Naive thymus-derived CD8-positive, alpha-beta T cell (primary cell): ENCODE measurements at places on chromosomes 12 and 14. TPM values are rescaled to one million over a fixed set of nuclear protein-coding genes. Genes with fewer than 3 reads are reported as not detected.

The NANOG gene
- not detected for total RNA-seq

The CLBA1 gene
- 2.4 TPM for total RNA-seq

The CD27 gene
- total RNA-seq, result 149 TPM

The NKX2-1 gene
- total RNA-seq, result not detected

The TMEM229B gene
- 25.6 TPM for total RNA-seq

The RASSF8 gene
- total RNA-seq, result not detected

DNA sequence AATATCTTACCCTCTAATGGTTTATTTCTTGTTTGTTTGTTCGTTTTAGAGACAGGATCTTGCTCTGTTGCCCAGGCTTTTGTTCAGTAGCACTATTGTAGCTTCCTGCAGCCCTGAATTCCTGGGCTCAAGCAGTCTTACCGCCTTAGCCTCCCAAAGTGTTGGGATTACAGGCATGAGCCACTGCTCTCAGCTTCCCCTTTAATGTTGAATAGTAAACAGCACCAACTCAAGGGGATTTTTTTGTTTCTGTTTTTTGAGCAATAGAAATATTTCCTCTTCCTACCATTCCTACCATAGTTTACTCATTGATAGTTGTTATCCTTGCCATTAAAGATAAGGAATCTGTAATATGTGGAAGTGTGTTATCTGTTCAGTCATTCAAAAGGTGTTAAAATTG lies 10.7 kb downstream of the ARID4A start:
- peaks cover 5% of the 10 kb centered on the region for H3K36me3 ChIP-seq
- H3K4me1 ChIP-seq, result peaks cover 25% of the 10 kb centered on the region
- H3K27me3 ChIP-seq, result no peaks in the 10 kb centered on the region
- H3K27ac ChIP-seq, result peak overlapping the region; percentile 21

GRCh38 chr12:6917491-6918231 lies 3.3 kb downstream of the ENO2 start:
- no peak overlapping the region for H3K27ac ChIP-seq
- H3K27me3 ChIP-seq, result no peaks in the 10 kb centered on the region
- peaks cover 3% of the 10 kb centered on the region for H3K36me3 ChIP-seq
- peaks cover 55% of the 10 kb centered on the region for H3K4me1 ChIP-seq

- peaks cover 90% of the 10 kb centered on the region for H3K36me3 ChIP-seq
- no peak for DNase-seq
- peak overlapping the region; percentile 77 for H3K27ac ChIP-seq
- H3K4me3 ChIP-seq, result peak overlapping the region; percentile 100
Measured at GRCh38 chr14:21264025-21264801, 5.0 kb downstream of the HNRNPC start.

DNA sequence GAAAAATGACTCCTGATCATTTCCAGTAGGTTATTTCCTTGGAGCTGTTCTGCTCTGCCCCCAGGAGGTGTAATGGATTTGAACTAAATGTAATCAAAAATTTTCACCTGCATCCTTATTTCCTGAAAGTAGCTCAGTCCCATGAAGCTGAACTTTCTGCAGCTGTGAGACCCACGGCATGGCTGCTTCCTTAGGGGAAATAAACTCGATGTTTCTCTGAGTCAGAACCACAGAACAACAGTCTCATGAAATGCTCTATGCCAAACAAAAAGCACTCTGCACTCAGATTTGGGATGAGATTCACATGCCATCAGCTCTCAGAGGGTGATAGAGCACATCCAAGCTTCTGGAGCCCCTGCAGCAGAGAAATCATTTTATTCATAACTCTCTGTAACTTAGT lies 224.1 kb upstream of the PLEKHG7 start:
- H3K27me3 ChIP-seq, result no peaks in the 10 kb centered on the region
- peaks cover 5% of the 10 kb centered on the region for H3K36me3 ChIP-seq
- H3K4me3 ChIP-seq, result no peak overlapping the region
- no peak overlapping the region for H3K27ac ChIP-seq

DNA sequence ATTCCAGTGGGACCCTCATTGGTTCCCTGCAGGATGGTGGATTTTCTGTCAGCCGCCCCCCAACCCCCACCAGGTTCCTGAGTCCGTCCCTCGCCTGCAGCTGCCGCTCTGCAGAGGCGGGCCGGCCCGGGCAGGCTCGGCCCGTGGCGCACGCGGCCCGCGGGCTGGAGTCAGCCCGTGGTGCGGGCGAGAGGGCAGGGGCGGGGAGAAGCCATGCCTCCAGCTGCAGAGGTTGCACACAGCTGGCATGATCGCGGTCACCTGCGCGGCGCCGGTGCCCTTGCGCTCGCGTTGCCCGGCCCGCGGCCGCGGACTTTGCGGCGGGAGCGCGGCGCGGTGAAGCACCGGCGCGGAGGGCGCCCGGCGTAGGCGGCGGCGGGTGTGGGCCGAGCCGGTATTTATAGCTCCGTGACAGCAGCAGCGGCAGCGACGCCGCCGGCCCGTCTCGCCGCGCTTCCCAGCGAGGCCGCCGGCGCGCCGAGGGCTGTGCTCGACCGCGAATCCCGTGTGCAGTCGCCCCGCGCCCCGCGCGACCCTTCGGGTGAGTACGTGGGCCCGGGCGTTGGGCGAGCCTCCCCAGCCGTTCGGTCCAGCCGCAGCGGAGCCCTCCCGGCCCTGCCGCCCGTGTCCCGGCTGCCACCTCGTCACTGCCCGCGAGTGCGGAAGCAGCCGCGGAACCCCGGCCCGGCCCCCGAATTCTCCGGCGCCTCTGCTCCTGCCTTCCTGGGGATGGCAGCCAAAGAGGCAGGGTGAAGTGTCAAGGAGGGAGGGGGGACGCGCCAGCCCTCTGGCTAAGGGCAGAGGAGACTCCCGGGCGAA lies at the start of gene TMEM117:
TMEM117 (plus strand) TSS at position 426 of the 819 bp plus-strand sequence.
- H3K27me3 ChIP-seq, result no peaks in the 10 kb centered on the region
- H3K36me3 ChIP-seq, result no peaks in the 10 kb centered on the region
- peak; percentile 62 for DNase-seq
- H3K4me3 ChIP-seq, result peak within 1 kb of the TSS; percentile 89
- H3K27ac ChIP-seq, result peak within 1 kb of the TSS; percentile 87

- peaks cover 19% of the 10 kb centered on the region for H3K4me1 ChIP-seq
- no peak for DNase-seq
- no peaks in the 10 kb centered on the region for H3K36me3 ChIP-seq
Measured at GRCh38 chr12:110277530-110278254, 3.4 kb upstream of the ATP2A2 start.

- DNase-seq, result no peak
- no peak overlapping the region for H3K4me3 ChIP-seq
- no peaks in the 10 kb centered on the region for H3K36me3 ChIP-seq
- H3K4me1 ChIP-seq, result peaks cover 22% of the 10 kb centered on the region
Measured at GRCh38 chr14:66495218-66496098, 9.3 kb downstream of the CCDC196 start.

- H3K4me1 ChIP-seq, result peaks cover 16% of the 10 kb centered on the region
- H3K4me3 ChIP-seq, result no peak overlapping the region
- no peaks in the 10 kb centered on the region for H3K27me3 ChIP-seq
- peaks cover 26% of the 10 kb centered on the region for H3K36me3 ChIP-seq
- DNase-seq, result no peak
- H3K27ac ChIP-seq, result no peak overlapping the region
Measured at GRCh38 chr14:65637780-65638179, 225.2 kb downstream of the FUT8 start.

DNA sequence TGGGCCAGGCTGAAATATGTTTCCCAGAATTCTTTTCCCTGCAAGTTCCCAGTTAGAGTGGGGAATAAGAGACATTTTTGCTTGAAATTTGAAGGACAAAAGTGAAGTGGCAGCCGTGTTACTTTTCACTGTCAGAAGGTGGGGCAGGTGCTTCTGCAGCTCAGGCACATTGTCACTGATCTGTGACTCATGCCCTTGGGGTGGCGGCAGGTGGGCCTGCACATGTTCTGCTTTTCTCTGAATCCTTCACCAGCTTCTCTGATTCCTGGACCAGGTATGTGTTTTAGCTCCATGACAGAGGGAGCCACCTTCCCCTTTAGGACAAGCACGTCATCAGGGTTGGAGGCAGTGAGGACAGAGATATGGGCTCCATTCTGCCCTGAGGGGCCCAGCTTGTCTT lies 11.7 kb upstream of the KCNA5 start:
- no peak overlapping the region for H3K4me3 ChIP-seq
- DNase-seq, result no peak
- H3K27me3 ChIP-seq, result peaks cover 8% of the 10 kb centered on the region
- no peaks in the 10 kb centered on the region for H3K4me1 ChIP-seq
- no peak overlapping the region for H3K27ac ChIP-seq
- H3K36me3 ChIP-seq, result no peaks in the 10 kb centered on the region

GRCh38 chr14:95056476-95056875 lies 100.9 kb downstream of the DICER1 start:
- H3K4me1 ChIP-seq, result peaks cover 10% of the 10 kb centered on the region
- no peak for DNase-seq
- H3K4me3 ChIP-seq, result no peak overlapping the region
- H3K27me3 ChIP-seq, result no peaks in the 10 kb centered on the region

DNA sequence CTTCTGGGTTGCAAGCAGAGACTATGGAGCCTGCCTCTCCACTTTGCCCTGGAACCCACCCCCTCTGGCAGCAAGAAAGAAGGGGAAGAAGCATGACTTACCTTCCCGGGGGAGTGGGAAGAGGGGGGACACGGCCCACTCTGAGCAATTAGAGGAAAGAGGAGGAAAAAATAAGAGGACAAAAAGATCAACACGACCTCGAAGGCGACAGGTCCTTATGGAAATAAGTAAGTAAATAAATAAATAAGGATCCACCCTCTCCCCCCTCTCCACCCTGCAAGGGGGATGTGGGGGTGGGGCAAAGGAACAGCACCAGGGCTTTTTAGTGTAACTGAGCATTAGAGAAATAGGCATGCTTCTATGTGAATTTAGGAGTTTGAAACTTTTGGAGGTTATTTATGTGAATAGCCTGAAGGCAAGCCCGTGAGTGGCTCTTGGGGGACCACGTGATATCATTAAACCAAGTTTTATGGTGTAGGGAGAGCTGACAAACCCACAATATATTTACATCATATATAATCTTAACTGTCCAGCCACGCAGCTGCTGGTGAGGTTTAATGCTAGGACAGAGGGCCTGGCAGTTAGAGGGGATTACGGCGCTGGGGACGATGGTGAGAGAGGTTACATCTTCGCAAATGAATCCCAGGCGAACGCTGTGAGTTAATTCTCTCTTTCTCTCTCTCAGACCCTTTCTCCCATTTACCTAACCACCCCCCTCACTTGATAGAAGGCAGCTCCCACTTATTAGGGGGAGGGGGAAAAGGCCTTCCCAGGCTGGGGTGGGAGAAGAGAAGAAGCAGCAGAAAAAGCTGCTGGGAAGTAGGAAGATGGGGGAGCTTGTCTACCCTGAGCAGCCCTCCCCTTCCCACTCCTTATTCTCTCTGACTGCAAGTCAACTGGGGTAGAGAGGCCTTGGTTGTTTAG lies 4.8 kb downstream of the HOXC5 start:
- no peak overlapping the region for H3K4me3 ChIP-seq
- peaks cover 96% of the 10 kb centered on the region for H3K27me3 ChIP-seq
- no peaks in the 10 kb centered on the region for H3K36me3 ChIP-seq
- DNase-seq, result no peak
- peaks cover 16% of the 10 kb centered on the region for H3K4me1 ChIP-seq

- H3K27me3 ChIP-seq, result peaks cover 6% of the 10 kb centered on the region
- H3K36me3 ChIP-seq, result no peaks in the 10 kb centered on the region
- no peak overlapping the region for H3K4me3 ChIP-seq
- H3K27ac ChIP-seq, result no peak overlapping the region
- H3K4me1 ChIP-seq, result no peaks in the 10 kb centered on the region
Measured at GRCh38 chr12:102910792-102911191, 6.3 kb downstream of the PAH start.

GRCh38 chr12:5236022-5236640 lies 192.5 kb downstream of the KCNA5 start:
- DNase-seq, result no peak
- peaks cover 8% of the 10 kb centered on the region for H3K27me3 ChIP-seq
- H3K36me3 ChIP-seq, result no peaks in the 10 kb centered on the region
- H3K4me1 ChIP-seq, result no peaks in the 10 kb centered on the region
- no peak overlapping the region for H3K4me3 ChIP-seq
- no peak overlapping the region for H3K27ac ChIP-seq
